ENCODE measurements at places on chromosomes 7 and 10. TPM values are rescaled to one million over a fixed set of nuclear protein-coding genes. Genes with fewer than 3 reads are reported as not detected.

The SPDYE1 gene
- not detected for total RNA-seq

The LIPF gene
- not detected for total RNA-seq

The SMO gene
- total RNA-seq: 8.4 TPM

The TMEM130 gene
- not detected for total RNA-seq

The SPAG6 gene
- total RNA-seq: not detected

The SLC13A4 gene
- not detected for total RNA-seq

The MYH16 gene
- total RNA-seq: 0.16 TPM

The OPALIN gene
- not detected for total RNA-seq

The MALRD1 gene
- not detected for total RNA-seq

The RTKN2 gene
- 0.16 TPM for total RNA-seq

All from bladder microvascular endothelial cell (primary cell).